Thoracic aorta (tissue), 2 donors: ENCODE measurements at places on chromosomes 1 and 21. TPM values are rescaled to one million over a fixed set of nuclear protein-coding genes. Genes with fewer than 3 reads are reported as not detected.

DNA sequence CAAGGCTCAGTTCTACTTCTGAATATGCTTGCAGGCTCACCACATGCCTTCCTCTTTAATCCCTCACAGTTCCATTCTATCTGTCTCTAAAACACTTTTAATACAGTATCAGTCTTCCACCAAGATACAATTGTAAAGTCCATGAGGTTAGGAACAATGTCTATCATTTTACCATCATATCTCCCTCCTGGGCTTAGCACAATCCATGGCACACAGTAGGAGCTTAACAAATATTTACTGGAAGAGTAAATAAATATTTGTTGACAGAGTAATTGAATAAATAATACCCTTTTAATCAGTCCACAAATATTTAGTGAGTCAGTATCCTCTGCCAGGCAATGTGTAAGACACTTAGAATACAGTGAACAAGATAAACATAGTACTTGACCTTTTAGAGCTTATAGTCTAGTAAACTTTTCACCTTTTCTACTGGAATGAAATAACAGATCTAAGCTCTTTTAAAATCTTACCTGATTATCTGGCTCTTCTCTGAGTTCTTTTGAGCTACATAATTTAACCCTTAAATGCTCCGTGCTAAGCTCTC lies 12.7 kb upstream of the GADD45A start:
- no peak for DNase-seq

GRCh38 chr21:33377221-33377920 lies 25.8 kb upstream of the IFNGR2 start:
- DNase-seq, result no peak

DNA sequence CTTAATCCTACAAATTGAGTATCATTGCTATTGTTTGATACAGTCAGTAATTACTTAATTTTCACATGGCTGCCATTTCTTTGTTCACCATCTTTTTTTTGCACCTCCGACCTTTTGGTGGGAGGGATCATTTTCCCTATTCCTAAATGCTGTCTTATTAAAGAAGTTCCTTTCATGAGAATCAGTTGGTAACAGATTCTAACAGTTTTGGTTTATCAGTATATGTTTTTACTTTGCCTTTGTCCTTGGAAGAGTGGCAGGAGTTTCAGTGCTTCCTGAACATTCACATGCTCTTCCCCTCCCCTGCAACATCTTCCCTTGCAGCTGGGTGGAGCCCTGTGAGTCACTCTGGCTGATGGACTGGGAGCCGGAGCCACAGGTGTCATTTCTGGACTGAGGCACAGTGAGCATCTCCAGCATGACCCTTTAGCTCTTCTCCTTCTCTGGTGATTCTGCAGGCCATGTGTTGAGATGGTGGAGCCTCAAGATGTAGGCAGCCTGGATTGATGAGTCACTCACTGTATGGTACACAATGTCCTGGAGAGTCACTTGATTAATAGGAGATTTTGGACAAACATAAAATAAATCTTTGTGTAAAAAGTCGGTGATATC lies 217.7 kb downstream of the URB2 start:
- DNase-seq, result no peak

DNA sequence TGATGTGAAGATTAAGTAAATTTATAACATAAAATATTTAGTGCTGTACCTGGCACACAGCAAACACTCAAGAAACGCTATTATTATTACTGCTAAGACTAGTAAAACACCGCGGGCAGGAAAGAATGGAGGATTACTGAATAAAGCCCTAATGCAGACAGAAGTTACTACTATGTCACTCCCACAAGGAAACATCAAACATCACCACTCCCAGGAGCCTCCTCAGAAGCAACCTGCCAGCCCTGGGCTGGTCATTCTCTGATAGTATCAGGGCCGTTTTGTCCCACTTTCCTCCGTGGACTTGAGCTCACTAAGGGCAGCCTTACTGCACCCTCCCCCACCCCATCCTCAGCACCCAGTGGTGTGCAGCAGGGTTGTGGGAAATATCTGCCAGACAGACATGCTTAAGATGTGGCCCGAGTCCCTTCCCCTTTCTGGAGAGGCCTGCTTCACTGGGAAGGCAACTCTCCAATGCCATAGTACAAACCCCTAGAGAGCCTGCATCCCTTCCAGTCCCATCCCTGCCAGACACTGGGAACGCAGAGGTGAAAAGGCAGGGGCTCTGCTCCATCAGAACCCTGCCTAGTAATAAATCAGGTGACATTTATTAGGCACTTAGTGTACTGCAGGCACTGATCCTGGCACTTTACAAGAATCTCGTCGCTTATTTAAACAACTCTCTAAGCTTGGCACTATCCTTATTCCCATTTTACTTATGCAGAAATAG lies 41.7 kb upstream of the ECE1 start:
- no peak for DNase-seq

GRCh38 chr1:183033205-183033604 lies 10.0 kb downstream of the LAMC1 start:
- no peak for DNase-seq

GRCh38 chr1:229318056-229318455 lies 24.8 kb downstream of the CCSAP start:
- DNase-seq, result no peak

DNA sequence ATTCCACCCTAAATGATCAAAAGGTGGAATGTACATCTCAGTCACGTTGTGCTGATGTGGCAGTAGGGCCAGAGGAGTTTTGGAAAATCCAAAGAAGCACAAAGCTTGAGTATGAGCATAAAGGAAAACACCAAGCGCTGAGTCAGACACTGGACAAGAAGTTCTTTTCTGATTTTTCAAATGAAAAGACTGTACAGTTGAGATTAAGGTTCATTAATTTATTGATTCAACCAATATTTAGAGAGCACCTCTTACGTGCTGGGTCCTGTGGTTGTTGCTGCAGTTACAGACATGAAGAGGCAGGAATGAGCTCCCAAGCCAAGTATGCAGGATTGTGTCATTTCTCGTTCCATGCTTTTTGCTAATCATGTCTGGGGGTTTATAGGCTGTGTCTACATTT lies 28.9 kb upstream of the APP start:
- no peak for DNase-seq

- no peak for DNase-seq
Observed at GRCh38 chr1:228094432-228095016, 8.6 kb downstream of the C1orf35 start.

- DNase-seq, result no peak
Observed at GRCh38 chr1:17798011-17798410, 42.9 kb downstream of the ACTL8 start.

DNA sequence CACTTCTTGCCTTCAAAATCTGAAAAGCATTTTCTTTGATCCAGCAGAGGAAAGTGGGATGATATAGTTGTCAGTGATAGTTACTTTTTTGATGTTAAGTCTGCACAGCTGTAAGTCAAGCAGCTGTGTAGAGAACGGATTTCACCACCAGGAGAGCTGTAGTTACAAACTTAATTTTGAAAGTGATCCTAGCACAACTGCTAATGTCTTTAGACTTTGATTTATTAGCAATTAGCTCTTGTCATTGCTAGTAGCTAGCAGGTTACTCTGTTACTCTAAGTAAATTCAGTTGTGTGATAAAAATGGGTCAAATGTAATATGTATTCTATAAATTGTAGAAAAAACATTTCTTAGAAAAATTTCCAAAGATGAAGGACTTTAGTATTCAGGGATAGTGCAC lies 46.0 kb downstream of the ALG6 start:
- no peak for DNase-seq

- no peak for DNase-seq
Observed at GRCh38 chr1:235821361-235821981, 45.2 kb downstream of the LYST start.

GRCh38 chr1:212712451-212713303 lies 13.0 kb upstream of the BATF3 start:
- no peak for DNase-seq

DNA sequence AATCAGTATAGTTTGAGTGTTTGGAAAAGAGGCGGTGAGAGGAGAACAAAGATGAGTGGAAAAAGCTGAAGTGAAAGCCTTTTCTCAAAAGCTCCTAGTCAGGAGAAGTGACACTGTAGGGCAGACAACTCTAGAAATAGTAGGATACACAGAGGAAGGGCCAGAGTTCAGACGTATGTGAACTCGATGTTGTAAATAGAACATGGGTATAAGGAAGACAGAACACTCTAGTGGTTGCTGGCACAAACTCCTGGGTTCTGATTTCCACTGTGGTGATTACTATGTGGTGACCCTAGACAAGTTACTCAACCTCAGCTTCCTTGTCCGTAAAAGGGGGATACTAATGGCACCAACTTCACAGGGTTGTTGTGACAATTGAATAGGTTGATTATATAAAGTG lies 30.2 kb upstream of the MGST3 start:
- no peak for DNase-seq

DNA sequence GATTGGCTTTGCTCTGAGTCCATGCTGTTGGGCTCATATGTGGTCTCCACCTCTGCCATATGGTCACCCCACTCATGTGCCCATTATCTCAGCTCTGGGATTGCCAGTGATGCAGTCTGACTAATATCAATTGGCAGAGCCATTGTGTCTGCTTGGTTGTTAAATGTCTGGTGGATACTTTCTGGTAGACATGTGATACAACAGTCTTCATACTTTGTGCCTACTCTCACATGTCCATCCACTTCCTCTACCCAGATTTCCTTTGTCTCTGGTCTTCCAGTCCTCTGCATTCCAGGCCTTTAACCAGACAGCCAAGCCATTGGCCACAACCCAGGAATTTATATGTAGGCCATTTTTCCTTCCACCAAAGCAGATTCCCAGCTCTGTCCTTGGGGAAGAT lies 30.8 kb upstream of the DIPK1A start:
- no peak for DNase-seq

- no peak for DNase-seq
Observed at GRCh38 chr1:221302810-221303209, 423.6 kb downstream of the HLX start.

DNA sequence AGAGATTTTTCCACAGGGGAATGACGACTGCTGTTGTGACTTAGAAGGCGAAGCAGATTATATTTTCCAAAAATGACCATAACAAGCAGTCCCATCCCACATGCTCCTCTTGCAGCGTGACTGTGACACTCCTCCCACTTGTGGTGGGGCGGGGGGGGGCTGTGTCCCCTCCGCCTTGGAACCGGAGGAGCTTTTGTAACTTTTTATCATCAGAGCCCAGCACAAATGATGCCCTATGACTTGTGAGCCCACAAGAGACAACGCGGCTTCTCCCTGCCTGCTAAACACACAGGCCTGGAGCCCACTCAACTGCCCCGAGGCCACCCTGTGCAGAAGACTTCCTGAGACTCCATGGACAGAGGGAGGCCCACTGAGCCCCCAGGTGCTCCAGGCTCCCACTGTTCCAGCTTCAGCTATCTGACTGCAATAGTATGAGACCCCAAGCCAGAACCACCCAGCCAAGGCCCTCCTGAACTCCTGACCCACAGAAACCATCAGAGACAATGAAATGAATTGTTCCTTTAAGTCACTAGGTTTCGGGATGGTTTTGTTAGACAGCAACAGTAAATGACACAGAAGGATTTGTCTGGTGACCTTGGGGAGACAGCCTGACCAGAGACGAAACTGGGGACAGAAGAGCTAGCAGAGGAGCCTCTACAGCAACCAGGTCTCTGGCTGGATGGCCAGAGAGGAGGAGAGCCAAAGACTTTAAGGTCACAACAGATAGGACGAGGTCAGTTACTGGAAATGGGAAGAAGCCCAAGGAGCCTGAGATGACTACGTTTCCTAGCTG lies 58.8 kb downstream of the CAPZB start:
- no peak for DNase-seq

GRCh38 chr1:228777236-228777635 lies 42.0 kb downstream of the RHOU start:
- no peak for DNase-seq

Gene KCNK2
- total RNA-seq, result 0.28 TPM

Gene KRTAP12-2
- total RNA-seq, result not detected

Gene CADM3
- total RNA-seq, result 7.2 TPM

Gene INAVA
- 3.5 TPM for total RNA-seq

Gene CD160
- not detected for total RNA-seq

Gene FAM78B
- total RNA-seq, result 0.56 TPM

Gene RGS16
- total RNA-seq, result 15.2 TPM

Gene PIGK
- 21.7 TPM for total RNA-seq

Gene DNAJC16
- 14.1 TPM for total RNA-seq
